Stimulated activated CD8-positive, alpha-beta memory T cell treated with anti-CD3 and anti-CD28 coated beads, Interleukin-7, amount 100 ng/mL, for 1 hour (primary cell): ENCODE measurements at places on chromosomes 11 and 22.

DNA sequence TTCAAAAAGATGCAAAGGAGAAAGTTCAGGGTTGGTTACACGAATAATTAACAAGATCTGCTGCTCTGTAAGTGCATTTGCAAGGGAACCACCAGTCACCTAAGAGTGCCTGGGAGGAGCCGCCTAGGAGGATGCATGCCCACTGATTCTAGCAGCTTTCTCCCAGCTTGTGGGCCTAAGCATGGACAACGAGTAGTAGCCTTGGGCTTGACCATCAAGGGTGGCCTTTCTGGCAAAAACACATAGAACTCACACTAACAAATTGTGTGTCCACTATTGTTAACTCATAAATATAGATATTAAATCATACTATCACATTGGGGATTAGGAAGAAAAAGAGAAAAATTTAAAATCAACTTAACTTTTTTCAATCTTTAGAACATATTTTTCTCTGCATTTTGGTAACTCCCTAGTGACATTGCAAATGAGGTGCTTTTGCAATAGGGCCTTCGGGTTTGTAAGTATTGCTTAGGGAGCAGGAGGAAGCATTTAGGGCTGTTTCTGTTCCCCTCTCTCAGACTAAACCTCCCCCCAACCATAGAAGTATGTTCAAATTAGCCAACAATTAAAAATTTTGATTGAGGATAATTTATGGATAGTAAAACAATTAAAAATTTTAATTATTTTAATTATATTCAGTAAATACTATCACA, 57.3 kb upstream of the CEP295 start:
- DNase-seq = no peak

DNA sequence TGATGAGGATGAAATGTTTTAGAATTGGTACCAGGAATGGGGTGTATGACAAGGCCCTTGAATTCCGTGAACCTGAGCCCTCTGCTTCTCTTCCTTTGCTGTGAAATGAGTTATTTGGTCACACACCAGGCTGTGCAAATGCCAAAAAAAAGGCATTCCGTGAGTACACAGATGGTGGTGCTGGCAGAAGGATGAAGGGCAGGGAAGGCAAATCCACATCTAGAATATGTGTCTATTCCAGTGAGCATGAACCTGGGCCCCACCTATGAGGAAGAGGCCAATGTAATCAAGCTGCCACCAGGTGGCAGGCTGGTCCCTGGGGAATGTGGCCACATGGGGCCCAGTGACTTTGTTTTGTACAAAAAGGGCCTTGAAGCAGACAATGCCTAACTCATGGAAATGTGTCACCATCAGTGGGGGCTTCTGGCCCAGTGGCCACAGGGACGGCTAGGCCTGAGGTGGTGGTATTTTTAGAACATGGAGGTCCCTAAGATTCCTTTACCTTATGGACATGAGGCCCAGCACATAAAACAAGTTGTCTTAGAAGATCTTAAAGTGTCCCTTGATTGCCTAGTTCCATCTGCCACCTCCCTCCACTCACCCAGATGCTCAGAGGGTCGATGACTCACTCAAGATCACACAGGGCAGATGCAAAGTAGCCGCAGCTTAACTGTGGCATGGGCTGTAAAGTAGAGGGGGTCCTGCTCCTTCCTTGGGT, 3.9 kb upstream of the RNF215 start:
- DNase-seq = peak; percentile 58

DNA sequence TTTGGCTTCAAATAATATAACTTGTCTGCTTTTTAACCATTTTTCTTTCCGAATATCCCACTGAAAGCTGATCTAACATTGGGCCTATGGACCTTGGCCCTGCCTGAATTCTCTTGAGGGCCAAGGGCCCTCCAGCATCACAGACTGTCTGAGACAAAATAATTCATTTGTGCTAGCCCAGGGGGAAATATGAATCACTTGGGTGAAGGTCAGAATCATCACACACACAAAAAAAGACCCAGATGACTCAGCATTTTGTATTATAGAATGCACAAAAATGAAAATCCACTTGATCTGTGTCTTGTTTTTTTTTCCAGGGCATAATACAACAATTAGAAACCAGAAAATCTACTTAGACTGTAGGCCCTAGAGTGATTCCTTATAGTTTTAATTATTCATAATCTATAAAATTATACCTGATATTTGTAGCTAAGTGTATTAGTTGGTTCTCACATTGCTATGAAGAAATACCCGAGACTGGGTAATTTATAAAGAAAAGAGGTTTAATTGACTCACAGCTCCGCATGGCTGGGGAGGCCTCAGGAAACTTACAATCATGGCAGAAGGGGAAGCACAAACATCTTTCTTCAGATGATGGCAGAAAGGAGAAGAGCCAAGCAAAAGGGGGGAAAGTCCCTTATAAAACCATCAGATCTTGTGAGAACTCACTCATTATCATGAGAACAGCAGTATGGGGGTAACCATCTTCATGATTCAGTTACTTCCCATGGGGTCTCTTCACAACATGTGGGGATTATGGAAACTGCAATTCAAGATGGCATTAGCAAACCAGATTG, 15.6 kb upstream of the RDX start:
- no peak for DNase-seq

- DNase-seq = no peak
Observed at GRCh38 chr11:22787551-22788162, 41.9 kb downstream of the SVIP start.

DNA sequence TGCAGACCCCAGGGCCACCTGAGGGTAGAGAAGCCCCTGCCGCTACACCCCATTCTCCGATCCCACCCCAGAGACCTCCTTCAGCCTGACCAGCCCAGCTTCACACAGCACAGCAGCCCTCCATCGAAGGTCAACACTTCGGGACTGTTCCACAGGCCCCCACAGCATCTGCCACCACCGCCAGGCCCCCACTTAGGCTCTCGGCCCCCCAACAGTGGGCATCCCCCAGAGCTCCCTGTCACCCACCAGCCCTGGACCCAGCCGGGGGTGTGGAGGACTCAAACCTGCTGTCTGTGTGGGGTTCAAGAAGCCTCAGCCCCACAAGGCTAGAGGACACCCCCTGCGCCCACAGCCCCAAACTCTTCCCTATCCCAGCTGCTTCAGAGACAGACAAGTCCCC, 6.2 kb downstream of the SBF1 start:
- DNase-seq = no peak

DNA sequence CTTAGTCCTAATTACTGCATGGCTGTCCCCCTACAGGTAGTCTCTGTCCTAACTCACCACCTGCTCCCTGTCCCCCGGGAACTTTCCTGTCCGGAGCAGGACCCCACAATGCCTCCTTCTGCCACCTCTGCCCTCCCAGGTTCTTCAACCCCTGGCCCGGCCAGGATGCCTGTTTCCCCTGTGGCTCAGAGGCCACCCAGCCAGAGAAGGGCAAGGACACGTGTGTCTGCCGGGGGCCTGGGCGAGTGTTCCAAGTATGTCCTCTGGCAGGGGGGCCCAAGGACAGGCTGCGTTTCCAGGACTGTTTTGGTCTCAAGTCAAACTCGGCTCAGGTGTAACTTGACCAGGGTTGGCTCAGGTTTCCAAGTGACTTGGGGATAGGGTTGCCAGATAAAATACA, 63.8 kb downstream of the BTG4 start:
- no peak for DNase-seq

DNA sequence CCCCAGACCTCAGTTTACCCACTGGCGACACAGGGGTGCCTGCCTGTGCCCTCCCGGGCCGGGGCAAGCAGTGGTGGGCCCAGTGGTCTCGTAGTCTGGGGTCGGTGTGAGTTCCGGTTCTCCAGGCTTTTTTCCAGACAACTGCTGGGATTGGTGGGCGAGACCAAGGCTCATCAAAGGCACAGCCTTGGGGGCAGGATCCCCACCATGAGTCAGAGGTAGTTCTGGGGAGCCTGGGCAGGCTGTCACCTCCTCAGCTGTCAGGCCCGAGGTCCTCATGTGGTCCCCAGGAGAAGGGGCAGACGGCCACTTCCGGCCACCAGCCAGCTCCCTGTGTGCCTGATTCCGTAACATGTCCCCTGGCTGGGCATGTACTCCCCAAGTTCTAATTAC, 827 bp upstream of the MUC2 start:
- DNase-seq = no peak

DNA sequence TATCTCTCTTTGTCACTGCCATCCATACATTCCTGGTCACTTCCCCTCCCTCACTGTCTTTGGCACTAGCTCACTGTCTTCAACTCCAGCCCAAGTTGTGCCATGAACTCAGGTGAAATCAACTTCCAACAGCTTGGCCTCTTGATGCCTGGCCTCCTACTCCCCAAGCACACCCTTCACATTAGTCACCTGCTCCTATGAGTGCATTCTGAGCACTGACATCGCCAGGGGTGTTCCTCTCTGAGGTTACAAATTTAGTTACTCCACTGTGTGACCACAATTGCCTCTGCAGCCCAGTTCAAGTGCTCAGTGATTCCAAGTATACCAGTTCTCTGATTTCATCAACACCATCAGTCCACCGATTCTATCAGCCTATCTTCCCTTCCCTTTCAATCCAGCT, 10.8 kb downstream of the DRD2 start:
- no peak for DNase-seq

GRCh38 chr11:68040101-68040956, 1.5 kb downstream of the TCIRG1 start:
- no peak for DNase-seq

GRCh38 chr11:116461789-116462188, 311.0 kb downstream of the BUD13 start:
- no peak for DNase-seq

DNA sequence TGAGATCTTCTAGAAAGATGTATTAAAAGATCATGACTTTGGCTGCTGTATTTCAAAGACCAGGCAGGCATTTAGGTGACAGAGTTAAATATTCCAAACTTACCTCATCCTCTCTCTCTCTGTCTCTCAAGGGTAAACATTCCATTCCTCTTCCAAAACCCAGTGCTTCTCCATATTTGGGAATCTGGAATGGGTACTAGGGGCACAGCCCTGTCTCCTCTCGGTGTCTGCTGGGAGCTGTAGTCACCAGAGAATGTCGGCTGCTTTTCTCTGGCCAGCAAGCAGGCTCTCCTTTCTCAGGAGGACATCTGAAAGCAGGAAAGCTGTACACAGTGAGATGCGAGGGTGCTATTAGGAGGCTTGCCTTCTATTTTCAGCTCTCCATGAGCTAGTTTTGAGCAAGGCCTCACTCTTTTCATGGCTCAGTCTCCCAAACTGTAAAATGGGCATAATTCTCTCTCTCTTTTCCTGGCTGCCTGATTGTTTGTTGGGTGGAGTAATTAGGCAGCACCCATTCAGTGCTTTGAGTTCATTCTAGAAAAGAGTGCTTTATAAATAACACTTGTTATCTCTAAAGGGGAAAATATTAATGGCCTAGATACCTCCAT, 9.3 kb upstream of the PEX26 start:
- no peak for DNase-seq

DNA sequence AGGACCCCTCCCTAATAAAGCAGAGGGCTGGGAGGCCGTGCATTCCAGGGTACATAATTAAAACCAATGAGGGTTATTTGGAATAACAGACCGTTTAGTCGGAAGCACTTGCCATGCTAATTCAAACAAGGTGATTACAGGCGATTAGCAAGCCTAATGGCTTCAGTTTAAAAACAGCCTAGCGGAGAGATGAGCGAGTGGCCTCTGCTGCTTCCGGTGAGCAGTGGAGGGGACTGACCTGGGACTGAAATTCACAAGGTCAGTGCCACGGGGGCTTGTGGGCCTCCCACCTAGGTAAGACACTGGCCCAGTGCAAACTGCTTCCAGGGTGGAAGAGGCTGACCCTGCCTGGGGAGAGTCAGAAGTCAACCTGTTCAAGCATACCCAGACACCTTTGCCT, 56.8 kb upstream of the ALX4 start:
- DNase-seq = no peak

GRCh38 chr22:50481045-50481439, 301 bp upstream of the ADM2 start:
- DNase-seq = no peak

DNA sequence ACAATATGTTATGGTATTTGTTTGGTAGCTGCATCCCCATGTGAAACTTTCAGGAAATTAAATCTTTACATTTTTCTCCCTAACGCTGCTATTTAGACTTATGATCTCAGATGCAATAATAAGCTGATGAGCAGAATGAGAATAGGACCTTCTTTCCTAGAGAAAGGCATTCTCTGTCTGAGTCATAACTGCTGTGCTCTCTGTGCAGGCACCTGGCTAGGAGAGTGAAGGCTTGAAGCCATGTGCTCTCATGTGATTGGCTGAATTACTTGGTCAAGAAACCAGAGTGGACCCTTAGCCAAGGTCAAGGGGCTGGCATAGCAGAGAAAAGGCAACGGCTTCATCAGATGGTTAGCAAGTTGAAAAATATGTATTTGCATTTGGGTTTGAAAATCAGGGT, 185.0 kb downstream of the ADAMTS15 start:
- DNase-seq = no peak

- DNase-seq = no peak
Observed at GRCh38 chr11:117607449-117607848, 189.6 kb downstream of the DSCAML1 start.

DNA sequence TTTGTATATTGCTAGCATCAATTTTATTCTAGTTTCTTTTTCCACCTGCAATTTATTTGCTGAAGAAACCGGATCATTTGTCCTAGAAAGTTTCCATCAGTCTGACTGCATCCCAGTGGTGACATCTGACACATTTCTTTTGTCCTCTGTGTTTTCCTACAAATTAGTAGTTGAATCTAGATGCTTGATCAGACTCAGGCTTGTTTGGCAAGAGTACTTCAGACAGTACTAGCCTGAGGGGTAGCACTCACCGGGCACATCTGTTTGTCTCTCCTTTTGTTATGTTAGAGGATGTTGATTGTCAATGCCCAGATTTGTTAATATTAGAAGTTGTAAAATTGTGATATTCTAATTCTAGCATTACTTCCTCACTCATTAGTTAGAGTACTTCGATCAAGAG, 204.8 kb downstream of the SWAP70 start:
- DNase-seq = no peak

GRCh38 chr11:121448431-121448941, 3.6 kb upstream of the SORL1 start:
- DNase-seq = no peak

GRCh38 chr11:88131764-88132470, 43.3 kb downstream of the RAB38 start:
- no peak for DNase-seq

DNA sequence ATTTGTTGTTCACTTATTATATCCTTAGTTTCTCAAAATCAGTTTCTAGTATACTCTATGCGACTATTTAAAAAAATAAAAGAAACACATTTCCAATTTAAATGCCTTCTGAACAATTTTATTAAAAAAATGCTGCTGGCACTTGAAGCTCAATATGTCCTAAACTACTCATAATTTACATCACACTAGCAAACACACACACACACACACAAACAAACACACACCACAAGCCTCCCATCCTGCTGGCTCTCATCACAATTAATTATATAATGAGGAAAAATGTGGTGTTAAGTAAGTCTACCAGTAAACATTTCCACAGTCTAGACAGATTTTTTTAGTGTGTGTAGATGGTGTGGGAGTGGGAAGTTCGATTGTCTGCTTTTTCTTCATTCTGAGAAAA, 350.3 kb downstream of the AASDHPPT start:
- DNase-seq = no peak

GRCh38 chr11:10930224-10930971, 72.5 kb upstream of the ZBED5 start:
- no peak for DNase-seq

- no peak for DNase-seq
Observed at GRCh38 chr11:34468209-34468841, 29.6 kb downstream of the CAT start.
